Erythroblast (primary cell): ENCODE measurements at places on chromosomes 6 and 20.

DNA sequence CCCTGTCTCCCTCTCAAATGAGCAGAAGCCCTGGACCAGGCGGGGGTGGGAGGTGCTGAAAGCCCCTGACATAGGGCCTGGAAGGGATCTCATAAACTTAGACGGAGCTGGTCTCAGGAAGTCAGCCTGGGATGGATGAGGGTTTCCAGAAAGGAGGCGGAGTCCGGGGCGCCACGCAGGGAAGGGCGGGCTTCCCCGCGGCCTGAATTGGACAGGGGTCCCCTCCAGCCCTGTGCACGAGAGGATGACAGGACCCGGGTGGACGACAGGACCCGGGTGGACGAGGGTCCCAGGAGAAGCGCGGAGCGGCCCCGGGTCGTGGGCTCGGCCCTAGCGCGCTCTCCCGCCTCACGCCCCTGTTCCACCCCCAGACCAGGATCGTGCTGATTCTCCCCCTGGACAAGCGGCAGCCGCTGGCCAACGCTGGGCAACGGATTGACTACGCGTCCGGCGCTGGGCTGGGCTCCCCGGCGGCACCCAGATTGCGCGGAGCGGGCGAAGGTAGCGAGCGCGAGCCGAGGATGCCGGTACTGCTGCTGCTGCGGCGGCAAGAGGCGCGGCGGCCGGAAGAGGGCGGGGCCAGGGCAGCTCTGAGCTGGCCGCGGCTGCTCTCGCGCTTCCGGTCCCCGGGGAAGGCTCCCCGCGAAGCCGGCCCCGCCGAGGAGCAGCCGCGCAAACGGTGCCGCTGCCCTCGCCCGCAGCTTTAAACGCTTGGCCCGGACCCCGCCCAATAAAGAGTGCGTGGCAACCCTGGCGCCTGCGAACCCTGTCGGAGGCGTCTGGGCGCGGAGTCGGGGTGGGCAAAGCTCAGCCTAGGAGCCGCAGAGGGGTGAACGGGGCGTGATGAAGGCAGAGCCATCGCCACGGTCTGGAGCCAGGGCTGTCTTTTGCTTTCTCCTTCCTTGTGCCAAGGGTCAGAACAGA, 1.3 kb downstream of the C20orf144 start:
- peak; percentile 88 for DNase-seq

- DNase-seq, result no peak
Observed at GRCh38 chr6:44194326-44194725, 22.4 kb upstream of the MYMX start.

DNA sequence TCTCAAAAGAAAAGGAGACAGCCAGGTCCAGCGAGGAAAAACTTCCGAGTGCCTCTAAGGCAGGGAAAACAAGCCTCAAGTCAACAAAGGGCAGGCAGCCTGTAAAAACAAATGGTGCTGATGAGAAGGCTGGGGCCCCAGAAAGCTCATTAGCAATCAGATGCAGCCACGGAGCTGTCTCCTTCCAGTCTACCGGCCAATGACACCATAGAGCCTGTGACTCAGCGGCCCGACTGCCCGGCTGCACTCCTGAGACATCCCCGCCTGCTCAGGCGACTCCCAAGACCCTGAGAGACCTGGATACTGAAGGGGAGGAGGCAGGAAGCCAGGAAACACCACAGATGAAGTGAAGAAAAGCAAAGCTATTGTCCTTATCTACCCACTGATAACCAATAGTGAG, 120.1 kb upstream of the HDDC2 start:
- DNase-seq, result no peak

GRCh38 chr6:39931607-39932006, 2.7 kb downstream of the MOCS1 start:
- no peak for DNase-seq

GRCh38 chr6:22025468-22026163, 271.2 kb downstream of the PRL start:
- peak; percentile 41 for DNase-seq

DNA sequence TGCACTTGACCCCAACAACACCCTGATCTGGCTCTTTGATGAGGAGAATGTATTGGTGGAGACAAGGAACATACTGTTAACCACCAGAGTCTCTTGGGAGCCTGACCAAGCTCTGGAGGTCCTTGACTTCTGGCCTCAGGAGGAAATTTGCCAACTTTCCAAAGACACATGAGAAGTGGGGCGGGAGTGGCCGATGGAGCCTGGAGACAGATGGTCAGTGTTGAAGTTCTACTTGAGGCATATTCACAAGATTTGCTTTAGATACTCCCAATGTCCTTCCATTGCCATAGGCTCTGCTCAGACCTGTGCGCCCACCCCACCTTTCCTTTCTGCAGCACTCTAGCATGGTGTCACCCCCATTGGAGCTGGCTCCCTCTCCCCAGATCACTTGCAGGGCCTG, 241.0 kb downstream of the SLC24A3 start:
- DNase-seq, result no peak

DNA sequence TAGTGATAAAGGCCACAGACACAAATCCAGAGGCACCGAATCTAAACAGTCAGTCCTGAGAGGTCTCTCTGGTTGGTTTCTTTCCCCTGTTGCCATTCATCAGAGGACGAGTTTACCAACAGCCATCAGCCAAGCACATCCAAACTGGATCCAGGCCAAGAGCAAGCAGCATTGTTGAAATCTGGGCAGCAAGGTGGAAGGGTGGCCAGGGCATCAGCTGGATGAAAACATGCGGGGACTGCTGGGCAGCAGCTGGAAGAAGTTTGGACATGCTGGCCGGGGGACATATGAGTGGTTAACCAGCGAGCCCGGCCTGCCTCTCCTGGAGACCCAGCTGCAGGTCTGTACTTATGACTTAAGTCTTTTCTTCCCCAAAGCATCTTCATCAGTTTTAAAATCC, at the start of gene SMIM28:
Gene SMIM28, plus strand, starts transcription at position 62 of the 400 bp plus-strand sequence. Its CDS starts 168 bp downstream, at position 230.
- no peak for DNase-seq

DNA sequence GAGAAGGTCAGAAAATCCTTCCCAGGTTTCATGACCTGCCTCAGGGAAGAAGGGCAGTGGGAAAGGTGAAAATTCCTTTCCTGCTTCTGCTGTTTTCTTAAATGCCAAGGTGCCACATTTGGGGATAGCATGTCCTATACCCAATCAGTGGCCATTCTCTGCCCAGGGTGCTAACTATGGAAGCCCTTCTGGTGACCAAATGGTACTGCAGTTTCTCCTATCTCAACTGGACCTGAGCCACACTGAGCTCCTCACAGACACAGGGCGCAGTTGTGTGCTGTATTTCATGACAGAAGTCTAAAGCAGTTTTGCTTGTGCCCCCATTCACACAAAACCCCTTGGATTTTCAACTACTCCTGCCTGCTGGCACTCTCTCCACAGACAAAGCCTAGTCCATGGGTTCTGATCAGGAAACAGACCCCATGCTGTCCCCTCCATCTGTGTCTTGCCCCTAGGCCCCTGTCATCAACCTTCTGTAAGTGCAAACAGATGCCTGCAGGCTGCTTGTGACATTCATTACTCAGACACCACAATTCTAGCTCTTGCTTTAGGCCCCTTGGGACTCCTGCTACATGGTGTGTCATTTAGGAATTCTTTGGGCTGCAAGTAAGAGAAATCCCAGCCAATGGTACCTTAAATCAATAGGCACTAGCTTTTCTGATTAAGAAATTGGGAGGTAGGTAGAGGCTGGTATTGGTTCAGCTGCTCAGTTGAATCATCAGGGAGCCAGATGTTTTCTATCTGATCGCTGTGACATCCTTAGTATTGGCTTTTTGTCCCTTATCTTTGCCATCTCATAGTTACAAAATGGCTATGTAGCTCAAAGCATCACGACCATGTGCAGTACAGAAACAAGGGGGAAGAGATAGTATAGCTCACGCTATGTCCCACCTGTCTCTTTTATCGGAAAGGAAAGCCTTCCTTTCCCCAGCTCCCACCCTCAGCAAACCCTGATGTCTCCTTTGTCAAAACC, 147.8 kb downstream of the CD83 start:
- DNase-seq, result no peak
